ENCODE measurements at places on chromosomes 5 and 9.
A peak's percentile ranks its signal among the peaks of the same experiment; 100 is the strongest.

GRCh38 chr9:84778570-84778969 is 109.0 kb downstream of the NTRK2 start:
- no peak for DNase-seq

- no peak for DNase-seq
Observed at GRCh38 chr5:4772591-4772990, 367.5 kb upstream of the ADAMTS16 start.

- DNase-seq, result no peak
Observed at GRCh38 chr5:76062502-76063041, 20.6 kb upstream of the SV2C start.

- DNase-seq, result no peak
Observed at GRCh38 chr9:109401990-109402318, 81.1 kb upstream of the EPB41L4B start.

DNA sequence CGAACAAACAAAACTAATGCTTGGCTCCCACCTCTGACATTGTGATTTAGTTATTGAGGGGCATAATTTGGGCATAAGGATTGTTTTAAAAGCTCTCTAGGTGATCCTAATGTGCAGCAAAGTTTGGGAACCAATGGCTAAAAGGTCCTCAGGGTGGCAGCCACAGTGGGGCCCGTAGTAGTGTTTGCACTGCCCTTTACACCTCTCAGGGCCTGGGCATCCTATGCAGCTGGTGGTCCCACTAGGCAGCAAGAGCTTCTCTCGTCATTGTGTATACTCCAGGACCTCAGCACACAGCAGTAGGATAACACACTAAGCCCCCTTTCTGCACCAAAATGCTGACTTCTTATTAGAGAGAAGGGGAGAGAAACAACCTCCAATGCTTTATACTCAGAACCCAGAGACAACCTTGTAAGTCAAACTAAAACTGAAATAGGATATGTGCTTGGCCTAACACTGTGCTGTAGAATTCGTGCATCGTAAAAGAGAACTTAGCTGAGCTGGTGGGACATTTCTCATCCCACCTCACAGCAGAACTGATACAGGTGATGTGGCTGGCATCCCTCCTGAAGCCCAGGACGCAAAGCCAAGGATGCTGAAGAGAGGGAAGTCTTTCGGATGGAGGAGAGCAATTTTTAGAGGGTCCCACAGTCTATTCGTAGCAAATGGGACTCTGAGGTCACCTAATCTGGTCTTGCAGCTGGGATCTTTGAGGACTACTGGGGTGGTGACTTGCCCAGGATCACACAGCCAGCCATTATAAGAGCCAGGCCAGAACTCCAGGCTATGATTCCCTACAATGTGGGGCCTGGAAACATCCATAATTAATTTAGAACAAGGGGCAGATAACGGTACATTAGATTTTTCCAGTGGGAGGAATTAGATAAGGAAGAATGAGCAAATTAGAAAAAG is 1.2 kb downstream of the GLRX start:
- DNase-seq, result no peak

DNA sequence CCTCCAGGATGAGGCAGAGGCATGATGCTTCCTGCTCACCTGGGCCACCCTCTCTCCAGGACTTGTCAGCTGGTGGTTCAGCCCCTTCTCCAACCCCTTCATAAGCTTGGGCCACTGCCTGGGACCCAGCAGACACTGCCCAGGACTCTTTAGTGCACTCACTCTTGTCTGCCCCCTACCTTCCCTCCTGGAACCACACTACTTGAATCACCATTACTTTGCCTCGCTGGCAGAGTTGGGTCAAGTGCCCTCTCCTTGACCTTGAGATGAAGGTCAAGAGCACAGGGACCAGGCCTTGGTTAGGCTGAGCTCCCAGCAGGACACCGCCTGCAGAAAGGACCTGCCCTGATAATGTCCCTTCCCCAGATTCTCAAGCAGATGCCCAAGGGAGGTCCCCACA is 8.5 kb upstream of the ENDOG start:
- no peak for DNase-seq

- no peak for DNase-seq
Observed at GRCh38 chr5:120769312-120769872, 305.3 kb downstream of the PRR16 start.

- DNase-seq, result no peak
Observed at GRCh38 chr5:39523821-39524220, 99.0 kb upstream of the DAB2 start.

GRCh38 chr5:75717082-75717922 is at the start of gene POC5:
Gene POC5, minus strand, starts transcription at chr5:75717437. Its CDS starts 4,500 bp downstream, at chr5:75712937.
- DNase-seq, result peak; percentile 96

- no peak for DNase-seq
Observed at GRCh38 chr5:59558501-59558900, 335.0 kb downstream of the PDE4D start.

DNA sequence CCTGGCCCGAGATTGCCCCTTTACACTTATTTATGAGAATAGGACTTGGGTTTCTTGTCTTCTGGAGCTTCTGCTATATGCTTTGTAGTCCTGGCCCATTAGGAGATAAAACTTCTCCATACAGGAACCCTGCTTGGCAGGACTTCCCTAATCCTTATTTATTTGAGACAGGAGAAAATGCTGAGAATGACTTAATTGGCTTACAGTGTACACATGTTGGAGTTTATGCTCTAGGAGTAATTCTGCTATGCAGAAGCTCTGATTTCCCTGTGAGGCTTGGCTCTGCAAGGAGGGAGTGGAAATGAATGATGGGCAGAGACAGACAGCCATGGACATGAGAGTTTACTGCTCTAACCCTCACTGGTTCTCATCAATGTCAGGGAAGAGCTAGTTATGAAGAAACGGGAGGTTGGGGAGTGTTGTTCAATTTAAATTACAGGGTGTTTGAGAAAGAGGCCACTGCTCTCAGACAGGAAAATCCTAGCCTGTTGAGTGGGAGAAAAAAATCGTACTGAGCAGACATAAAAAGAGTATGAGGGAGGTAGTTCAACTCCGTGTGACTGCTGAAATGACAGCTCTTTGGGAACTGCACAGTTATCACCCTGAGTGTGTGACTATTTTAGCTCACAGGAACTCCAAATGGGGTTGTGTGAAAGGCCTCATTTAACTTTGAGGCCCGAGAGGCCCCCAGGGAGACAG is 37.5 kb downstream of the ACTBL2 start:
- no peak for DNase-seq

Data from stimulated activated CD8-positive, alpha-beta memory T cell treated with anti-CD3 and anti-CD28 coated beads, Interleukin-4, amount 100 ng/mL, for 1 hour (primary cell).